ENCODE measurements at places on chromosomes 1 and 21.

GRCh38 chr1:202005958-202006357 is 4.4 kb upstream of the ELF3 start:
- DNase-seq = no peak

DNA sequence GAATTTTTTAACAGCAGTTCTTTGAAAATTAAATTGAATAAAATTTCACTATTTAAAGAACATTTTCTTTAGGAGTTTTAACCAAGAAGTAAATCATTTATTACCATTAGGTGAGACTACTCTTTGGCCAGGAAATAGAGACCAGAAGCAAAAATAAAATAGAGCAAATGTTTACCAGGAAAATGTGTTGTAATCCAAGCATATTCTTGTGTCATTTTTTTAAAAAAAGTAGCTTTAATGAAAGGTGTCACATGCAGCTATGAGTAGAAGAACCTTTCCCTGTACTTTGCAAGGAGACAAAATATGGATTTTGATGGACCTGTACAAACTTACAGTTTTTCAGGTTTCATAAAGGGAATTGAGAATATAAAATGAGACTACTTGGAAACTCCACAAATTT is 140.8 kb downstream of the NFIA start:
- DNase-seq = no peak

- peak; percentile 99 for DNase-seq
Observed at GRCh38 chr1:245788269-245788668, 633.5 kb downstream of the KIF26B start.

DNA sequence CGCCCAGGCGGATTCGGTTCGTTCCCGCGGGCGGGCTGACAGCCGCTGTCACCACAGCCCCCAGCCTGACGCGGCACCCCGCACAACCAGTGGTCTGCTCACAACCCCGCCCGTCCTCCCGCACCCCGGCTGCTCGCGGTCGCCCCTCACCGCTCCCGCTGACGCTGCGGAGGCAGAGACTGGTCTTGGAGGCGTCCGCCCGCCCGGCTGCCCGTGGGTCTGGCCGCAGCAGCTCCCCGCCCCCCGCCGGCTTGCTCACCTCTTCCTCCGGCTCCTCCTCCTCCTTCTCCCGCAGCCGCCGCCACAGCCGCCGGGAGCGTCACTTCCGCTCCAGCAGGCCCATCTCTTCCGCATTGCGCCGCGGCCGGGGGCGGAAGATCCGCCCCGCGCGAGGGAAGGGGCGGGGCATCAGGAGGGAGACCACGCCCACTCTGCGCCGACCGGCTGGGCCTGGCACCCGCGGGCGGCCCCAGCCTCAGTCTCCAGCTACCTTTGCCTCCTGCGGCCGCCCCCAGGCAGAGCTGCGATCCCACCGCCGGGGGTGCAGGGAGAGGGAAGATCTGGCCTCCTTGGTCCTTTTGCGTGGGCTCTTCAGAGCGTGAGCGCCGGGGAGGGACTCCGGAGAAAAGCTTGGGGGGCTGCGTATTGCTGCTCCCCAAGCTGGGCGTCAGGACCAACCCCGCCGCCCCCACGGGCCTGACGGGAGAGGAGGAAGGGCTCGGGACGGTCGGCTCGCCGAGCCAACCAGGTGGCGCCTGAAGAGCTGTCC is at the start of gene SYNJ1:
SYNJ1 (minus strand) TSS at position 327 of the 769 bp plus-strand sequence. CDS start 1,118 bp downstream, outside the sequence.
- peak; percentile 83 for DNase-seq

DNA sequence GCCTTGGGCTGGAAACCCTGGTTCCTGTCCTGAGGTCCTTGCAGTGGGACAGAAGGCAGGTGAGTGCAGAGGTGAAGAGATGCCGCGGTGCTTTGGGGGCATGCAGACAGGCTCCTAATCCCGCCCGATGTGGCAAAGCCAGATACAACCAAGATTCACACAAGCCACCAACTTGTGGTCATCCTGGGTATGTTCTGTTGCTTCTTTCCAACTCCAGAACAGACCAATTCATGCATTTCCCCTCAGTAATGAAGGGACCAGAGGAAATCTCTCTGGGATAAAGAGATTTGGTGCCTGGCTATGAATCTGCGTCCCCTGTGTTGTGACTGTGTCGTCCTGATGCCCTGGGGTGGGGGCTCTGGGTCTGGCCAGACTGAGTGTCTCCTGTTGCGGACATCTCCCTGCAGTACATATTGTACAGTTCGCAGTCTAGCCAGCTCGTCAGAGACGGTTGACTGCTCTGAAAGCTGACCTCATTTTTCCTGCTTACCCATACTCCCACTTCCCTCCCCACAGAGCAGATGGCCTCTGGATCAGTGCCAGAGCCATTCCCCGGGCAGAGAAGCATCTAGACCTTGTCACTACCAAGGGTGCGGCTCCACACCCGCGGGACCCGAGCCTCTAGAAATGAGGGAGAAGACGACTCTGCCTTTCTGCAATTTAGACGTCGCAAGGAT is 216.3 kb downstream of the KIF26B start:
- DNase-seq = no peak
